ENCODE measurements at places on chromosomes 16 and 17. TPM values are rescaled to one million over a fixed set of nuclear protein-coding genes. Genes with fewer than 3 reads are reported as not detected.
A peak's percentile ranks its signal among the peaks of the same experiment; 100 is the strongest.

DNA sequence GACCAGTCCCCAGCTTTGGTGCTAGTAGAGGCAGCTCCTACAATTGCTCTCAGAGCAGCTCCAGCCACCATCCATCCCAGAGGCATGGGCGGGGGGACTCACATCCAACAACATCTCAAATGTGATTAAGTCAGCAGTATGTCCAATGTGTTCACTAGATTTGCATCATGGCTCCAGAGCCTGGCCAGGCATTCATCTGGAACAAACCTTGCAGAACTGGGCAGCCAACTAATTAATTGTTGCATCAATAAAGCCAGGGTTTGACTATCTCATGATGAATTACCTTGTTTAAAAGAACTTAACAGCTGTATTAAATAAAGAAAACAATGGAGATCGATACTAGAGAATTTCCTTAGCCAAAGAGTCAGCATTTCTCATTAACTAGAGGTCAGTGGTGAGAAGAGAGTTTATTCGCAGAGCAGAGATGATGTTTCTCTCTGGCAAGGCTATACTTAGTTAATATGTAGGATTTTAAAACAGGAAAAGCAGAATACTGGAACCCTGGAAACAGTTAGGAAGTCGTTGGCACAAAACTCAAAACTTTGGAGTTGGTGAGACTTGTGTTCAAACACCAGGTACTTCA lies 494.4 kb downstream of the GRIN2A start:
- DNase-seq, result no peak

- DNase-seq, result no peak
These were observed 13.7 kb downstream of the HIC1 start for GRCh38 chr17:2068519-2069051.

GRCh38 chr17:68102318-68102758 lies 66.8 kb downstream of the KPNA2 start:
- DNase-seq, result no peak

CNTNAP4 gene
- total RNA-seq, result 0.12 TPM

GRCh38 chr16:89945654-89946053 lies 2.9 kb upstream of the DEF8 start:
- DNase-seq, result no peak

DNA sequence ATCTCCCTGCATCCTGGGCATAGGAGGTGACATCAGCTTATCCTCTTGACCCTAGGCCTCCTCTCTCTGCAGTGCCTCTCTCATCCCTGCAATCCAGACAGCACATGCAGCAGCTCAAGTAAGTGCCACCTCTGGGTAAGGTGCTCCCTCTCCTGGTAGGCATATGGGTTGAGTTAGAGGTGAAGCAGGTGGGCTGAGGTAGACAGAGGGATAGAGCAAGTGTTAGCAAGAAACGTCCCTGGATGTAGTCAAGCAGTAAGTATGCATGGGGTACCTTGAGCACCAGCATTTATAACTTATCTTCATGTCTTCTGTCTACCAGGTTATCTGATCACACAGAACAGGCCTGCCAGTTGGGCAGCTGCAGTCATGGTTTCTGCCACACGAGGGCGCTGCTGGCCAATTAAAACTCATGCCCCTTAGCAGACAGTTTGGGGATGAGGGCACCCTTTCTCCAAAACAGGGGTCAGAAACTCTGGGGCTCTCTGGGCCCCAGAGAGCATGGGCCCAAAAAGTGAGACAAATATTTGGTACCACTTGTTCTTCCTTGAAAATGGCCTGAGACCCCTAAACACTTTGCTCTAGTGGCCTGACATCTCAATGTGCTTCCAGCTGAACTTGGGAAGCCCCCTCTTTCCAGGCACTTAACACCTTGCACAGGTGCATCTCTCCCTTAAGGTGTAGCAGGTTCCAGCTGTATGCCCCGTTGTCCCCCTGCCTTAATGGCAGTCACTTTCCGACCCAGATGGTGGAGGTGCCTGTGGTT lies 59.8 kb downstream of the NEUROD2 start:
- DNase-seq, result peak; percentile 53

- no peak for DNase-seq
These were observed 55.7 kb downstream of the TOX3 start for GRCh38 chr16:52491216-52491615.

DNA sequence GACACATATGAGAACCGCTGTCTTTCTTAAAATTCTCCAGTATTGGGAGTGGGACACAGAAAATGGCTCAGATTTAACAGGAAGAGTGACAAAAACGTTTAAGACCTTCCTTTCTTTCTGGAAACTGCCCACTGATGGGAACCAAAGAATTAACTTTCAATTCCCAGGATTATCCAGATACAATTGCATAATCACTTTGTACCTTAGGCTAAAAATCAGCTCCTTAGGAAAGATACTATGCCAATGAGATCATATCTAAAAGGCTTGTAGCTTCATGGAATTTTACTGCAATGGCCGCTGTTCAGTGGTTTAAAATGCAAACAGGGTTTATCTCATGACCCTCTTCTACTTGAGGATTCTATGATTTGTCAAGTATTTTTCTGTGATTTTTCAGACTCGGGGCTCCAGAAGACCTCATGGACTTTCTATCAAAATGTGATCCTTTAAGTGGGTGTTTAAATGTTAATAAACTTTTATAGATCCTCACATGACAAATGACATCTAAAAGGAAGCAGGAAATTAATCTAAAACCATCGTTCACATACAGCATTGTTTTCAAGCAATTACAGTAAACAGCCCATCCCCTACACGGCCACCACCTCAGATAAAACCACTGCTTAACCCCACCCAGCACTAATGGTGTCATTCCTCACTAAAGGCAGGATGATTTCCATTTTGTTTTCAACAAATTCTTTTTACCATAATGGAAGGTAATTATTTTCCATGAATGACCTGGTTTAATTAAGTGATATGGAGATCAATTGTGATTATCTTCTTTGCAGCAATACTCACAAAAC lies 31.6 kb upstream of the ERN1 start:
- DNase-seq, result no peak

DNA sequence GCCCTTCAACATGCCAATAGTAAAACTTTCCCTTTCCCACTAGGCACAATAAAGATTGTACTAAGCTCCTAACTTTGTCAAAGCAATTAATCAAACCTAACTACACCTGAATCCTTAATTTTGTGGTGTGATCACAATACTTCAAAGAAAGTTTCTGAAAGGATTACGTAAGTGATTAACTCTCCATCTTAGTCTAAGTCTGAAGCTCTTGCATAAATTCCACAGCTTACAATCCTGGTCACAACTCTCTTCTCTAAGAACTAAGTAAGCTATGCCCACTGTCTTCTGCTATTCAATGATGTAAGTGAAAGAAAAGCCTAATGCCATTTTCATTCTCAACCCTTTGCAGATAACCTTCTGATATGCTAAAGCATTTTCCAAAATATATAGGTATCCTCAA lies 15.4 kb downstream of the SIAH1 start:
- DNase-seq, result no peak

- DNase-seq, result no peak
These were observed 217.3 kb upstream of the IRX3 start for GRCh38 chr16:54503856-54504219.

GRCh38 chr17:44961921-44962350 lies 6.2 kb downstream of the C1QL1 start:
- no peak for DNase-seq

DNA sequence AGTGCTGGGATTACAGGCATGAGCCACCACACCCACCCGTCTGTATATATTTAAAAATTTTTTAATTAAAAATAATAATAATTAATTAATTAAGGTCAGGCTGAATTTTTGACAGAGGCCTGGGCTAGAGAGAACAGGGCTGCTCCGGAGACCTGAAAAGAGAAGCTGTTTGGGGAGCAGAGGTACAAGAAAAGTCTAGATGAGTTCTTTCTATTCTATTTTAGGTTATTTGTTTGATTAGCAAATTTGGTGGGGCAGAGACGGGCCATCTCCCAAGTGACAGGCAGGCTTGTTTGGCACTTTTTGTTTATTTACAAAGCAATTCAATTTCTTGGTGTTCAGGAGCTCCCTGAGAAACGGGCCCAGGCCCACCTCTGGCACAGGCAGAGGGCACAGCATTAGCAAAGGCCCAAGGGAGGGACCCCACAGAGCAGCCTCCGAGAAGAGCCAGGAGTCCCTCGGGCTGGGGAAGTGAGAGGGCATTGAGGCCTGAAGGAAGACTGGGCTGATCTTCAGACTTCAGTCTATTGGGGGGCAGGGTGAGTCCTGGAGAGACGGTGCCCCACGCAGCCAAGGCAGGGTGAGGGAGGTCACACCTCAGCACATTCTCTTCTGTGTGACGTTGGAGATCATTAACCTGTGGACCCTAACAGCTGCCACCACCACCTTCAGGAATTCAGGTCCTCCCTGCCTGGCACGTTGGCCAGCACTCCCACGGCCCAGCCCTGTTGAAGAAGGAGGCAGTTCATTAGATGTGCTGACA lies 10.8 kb upstream of the RIPOR1 start:
- no peak for DNase-seq

KRTAP2-1 gene
- total RNA-seq, result not detected

DLX4 gene
- 0.54 TPM for total RNA-seq

C17orf100 gene
- total RNA-seq, result 0.32 TPM

PTGES3L gene
- not detected for total RNA-seq

DNA sequence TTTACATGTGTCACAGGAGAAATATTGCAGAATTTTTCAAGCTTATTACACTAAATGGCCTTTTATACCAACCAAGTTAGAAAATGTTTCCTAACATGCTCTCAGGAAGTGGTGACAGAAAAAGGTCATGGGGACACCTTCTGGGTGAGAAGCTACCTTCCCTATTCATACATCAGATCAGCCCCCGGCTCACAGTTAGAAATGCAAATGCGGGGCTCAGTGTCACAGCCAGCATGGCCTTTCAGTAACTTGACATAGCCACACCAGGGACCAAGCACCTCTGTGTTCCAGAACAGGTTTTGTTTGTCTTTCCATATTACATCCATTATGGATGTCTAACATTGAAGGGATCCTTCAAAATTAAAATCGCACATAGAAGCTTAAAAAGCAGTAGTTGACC lies 59.5 kb downstream of the CHD9NB start:
- DNase-seq, result no peak

DNA sequence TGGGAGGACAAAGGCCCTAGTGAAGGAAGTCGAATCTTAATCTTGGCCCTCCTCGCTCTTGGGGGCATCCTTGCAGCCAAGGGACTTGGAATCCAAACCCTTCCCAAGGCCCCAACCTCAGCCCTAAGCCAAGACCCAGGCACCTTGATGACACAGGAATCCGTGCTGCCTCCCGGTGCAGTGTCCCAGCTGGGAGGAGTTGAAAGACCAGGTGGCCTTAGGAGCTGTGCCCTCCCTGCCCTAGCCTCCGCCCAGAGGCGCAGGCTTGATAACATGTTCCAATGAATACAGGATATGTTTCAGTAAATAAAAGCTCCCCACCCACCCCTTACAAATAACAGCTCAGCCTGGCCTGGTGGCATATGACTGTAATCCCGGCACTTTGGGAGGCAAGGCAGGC lies at the start of gene CHST5:
Gene CHST5, minus strand, starts transcription at position 208 of the 400 bp plus-strand sequence. CDS start 5,724 bp downstream, outside the sequence.
- no peak for DNase-seq

GRCh38 chr17:59362811-59363205 lies 31.4 kb downstream of the YPEL2 start:
- no peak for DNase-seq

DNA sequence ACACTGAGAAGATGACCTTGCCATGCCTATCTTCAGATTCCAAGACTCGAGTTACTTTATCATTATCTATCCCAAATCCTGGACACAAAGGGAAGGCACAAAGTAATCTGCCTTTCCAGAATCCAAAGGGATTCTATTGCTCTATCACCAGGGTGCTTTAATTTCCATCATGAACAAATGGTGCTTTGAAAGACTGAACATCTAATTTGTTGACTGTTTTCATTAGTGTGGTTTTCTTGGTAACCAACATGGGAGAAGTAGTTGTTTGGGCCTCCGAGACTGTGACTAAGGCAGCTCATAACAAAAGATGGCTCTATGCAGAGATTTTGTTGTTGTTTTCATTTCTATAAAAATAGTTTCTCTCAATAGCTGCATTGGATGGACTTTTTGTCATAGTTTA lies 441.0 kb upstream of the SOX9 start:
- no peak for DNase-seq

- no peak for DNase-seq
These were observed 6.5 kb upstream of the KRTAP3-1 start for GRCh38 chr17:41015454-41015853.

CUEDC1 gene
- 12.2 TPM for total RNA-seq

DNA sequence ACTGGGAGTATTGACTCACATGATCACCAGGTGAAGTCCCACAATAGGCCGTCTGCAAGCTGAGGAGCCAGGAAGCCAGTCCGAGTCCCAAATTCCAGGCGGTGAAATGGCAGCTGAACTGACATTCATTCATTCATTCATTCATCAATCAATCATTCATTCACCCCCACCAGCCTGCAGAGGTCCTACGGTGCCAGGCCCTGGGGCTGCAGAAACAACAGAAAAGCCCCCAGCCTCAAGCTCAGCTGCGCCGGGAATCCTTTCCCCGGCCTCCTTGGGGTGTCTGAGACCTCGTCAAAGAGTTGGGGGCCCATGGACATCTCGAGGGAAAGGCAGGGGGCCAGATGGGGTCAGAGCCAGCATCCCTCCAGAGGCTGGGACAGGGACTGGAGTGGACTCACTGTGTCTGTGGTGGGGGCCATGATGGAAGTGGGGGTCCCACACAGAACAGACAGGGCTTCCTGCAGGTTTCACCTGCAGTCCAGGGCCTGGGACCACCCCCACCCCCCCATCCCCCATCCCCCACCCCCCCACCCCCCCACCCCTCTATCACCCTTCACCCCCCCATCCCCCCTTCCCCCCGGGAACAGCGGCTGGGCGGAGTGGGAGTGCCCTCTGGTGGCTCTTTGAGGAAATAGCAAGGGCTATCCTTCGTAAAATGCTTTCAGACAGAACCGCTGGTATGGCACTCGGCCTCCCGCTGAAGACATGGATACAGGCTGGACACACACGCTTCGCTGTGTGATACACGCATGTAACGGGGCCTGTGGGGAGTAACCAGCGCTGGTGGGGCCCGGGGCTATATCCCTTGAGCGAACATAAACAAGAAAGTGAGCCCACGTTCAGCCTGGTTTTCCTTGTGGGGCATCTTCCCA lies 8.5 kb upstream of the ZC3H18 start:
- peak; percentile 23 for DNase-seq

DYNLRB2 gene
- not detected for total RNA-seq

DNA sequence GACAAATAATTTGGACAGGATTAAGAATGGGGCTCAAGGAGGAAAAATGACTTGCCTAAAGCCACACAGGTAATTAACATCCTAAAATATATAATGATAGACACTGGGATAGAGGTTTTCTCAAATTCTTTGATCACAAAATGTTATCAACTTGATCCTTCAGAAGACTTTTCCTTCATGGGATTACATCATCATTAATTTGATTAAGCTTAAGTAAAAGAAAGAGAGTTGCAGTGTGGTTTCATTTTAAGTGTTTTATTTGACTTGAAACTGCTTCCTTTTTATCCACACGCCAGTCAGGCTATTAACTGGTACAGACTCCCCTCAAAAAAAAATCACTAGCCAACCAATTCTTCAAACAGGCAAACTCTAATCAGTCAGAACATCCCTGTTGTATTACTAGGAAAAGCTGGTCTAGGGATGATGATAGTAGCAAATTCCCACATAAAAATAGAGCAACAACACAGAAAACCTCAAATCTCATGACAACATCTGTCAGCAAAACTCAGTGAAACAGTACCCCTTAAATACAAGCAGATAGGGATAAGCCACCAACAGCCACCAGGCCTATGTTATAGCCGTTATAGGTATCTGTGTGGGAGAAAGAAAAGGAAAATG lies 32.5 kb downstream of the AKAP10 start:
- no peak for DNase-seq

- DNase-seq, result no peak
These were observed 19.4 kb downstream of the UTS2R start for GRCh38 chr17:82390860-82391435.
